Activated T-cell treated with anti-CD3 and anti-CD28 coated beads, Interleukin-2, amount 50 U/mL, for 48 hours (primary cell): ENCODE measurements at places on chromosomes 7 and 10.

- no peak for DNase-seq
These were observed 1.5 kb downstream of the SLC29A3 start for GRCh38 chr10:71320592-71320991.

GRCh38 chr7:156560075-156560474 lies 80.5 kb upstream of the RNF32 start:
- no peak for DNase-seq

DNA sequence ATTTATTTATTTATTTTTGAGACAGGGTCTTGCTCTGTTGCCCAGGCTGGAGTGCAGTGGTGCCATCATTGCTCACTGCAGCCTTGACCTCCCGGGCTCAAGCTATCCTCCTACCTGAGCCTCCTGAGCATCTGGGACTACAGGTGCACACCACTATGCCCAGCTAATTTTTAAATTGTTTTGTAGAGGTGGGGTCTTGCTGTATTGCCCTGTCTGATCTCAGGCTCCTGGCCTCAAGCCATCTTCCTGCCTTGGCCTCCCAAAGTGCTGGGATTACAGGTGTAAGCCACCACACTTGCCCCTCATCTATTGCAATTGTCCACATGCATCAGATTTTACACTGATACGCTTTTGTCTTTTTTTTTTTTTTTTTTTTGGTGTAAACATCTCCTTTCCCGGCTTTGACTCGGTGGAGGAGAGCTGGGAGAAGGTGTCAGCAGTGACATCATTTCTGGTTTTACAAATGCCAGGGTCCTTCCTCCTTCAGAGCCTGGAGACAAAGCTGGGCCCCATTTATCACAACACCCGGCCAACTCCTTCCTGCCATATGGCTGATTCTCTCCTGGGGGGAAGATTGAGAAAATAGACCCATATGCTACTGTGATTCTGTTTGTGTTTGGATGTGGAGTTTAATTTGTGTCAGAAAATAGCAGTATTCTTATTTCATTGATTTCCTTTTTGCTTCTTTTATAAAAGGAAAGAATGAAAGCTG lies 61.3 kb downstream of the GALNT17 start:
- DNase-seq, result no peak

- peak; percentile 41 for DNase-seq
These were observed 221.7 kb downstream of the KLF6 start for GRCh38 chr10:3563298-3563697.

- no peak for DNase-seq
These were observed 60.8 kb downstream of the GDI2 start for GRCh38 chr10:5752301-5752871.

- no peak for DNase-seq
These were observed 5.3 kb upstream of the KCNIP2 start for GRCh38 chr10:101848894-101849351.

GRCh38 chr7:36896418-36896817 lies 172.1 kb upstream of the AOAH start:
- no peak for DNase-seq

- no peak for DNase-seq
These were observed 357.1 kb downstream of the PCLO start for GRCh38 chr7:82805527-82805960.

- DNase-seq, result peak; percentile 38
These were observed 7.8 kb upstream of the BHLHA15 start for GRCh38 chr7:98203261-98203963.

DNA sequence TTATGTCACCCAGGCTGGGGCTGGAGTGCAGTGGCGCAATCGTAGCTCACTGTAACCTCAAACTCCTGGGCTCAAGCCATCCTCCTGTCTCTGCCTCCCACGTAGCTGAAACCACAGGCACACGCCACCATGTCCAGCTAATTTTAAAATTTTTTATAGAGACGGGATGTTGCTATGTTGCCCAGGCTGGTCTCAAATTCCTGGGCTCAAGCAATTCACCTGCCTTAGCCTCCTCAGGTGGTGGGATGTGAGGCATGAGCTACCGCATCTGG lies 123.2 kb upstream of the PARD3 start:
- no peak for DNase-seq

DNA sequence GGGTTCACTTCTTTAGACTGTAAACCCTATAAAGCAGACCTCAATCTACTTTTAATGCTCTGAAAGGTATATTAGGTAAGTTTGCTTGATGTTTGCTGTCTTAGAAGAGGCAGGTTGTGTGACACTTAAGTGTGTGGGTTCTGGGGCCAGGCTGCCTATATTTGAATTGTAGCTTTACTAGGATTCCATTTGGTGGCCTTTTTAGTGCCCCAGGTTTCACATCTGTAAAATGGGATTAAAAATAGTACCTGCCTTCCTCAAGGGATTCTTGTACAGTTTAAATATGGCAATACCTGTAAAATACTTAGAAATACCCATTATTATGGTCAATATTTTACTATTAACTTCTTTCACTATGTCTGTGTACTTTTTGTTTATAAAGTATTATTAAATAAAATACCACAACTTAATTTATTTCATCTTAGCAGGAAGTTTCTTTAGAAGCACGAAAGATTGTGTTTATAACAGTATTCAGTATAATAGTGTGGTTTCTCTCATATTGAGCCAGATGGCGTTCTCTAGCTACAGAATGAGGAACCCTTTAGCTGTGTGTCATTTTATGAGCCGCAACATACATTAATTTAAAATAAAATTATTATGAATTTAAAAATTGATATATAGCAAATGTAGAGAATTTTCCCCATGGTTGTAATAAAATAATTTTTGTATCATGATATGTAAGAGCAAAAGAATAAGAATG lies 94.2 kb downstream of the CDK14 start:
- no peak for DNase-seq

GRCh38 chr10:103495321-103495720 lies 1.8 kb downstream of the NEURL1 start:
- DNase-seq, result no peak

GRCh38 chr10:69630651-69631400 lies 779 bp downstream of the FAM241B start:
- DNase-seq, result no peak

GRCh38 chr7:86485827-86486226 lies 157.9 kb upstream of the GRM3 start:
- no peak for DNase-seq

GRCh38 chr7:106064771-106065574 lies 47.1 kb downstream of the SYPL1 start:
- no peak for DNase-seq

GRCh38 chr10:43259213-43259991 lies 7.5 kb downstream of the RASGEF1A start:
- DNase-seq, result no peak

DNA sequence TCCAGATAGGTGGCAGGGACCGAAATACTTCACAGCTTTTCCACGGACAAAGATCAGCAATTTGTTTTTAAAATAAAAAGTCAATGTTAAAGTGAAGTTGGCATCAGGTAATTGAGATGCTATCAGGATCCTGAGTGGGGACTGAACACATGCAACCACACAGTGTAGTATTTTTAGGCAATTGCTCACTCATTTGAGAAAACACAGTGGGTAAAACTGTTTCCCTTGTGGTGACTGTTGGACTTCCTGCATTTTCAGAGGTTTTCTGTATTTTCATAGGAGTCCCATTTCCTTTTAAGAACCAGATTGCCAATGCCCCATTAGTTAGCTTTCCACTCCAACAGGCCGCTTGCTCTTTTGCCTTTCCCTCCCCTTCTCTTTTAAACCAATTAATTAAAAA lies 159.5 kb upstream of the ZNF32 start:
- no peak for DNase-seq

DNA sequence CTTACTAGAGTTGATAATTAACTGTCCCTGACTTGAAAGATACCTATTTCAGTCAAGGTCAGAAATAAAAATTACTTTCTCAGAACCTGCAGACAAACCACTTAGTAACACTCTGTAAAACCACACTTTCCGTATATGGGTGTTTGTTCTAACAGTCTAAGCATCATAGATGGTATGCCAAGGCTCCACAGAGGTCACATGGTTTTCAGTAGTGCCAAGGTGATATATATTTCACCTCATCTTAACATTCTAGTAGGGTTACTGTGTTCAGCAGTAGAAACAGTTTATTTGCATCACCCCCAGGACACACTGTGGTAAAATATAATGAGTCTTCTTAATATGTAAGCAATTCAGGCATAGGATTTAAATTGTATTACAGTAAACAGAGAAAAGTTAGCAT lies 61.5 kb downstream of the KCND2 start:
- DNase-seq, result no peak

GRCh38 chr10:65544756-65545155 lies 1381.1 kb upstream of the LRRTM3 start:
- no peak for DNase-seq

DNA sequence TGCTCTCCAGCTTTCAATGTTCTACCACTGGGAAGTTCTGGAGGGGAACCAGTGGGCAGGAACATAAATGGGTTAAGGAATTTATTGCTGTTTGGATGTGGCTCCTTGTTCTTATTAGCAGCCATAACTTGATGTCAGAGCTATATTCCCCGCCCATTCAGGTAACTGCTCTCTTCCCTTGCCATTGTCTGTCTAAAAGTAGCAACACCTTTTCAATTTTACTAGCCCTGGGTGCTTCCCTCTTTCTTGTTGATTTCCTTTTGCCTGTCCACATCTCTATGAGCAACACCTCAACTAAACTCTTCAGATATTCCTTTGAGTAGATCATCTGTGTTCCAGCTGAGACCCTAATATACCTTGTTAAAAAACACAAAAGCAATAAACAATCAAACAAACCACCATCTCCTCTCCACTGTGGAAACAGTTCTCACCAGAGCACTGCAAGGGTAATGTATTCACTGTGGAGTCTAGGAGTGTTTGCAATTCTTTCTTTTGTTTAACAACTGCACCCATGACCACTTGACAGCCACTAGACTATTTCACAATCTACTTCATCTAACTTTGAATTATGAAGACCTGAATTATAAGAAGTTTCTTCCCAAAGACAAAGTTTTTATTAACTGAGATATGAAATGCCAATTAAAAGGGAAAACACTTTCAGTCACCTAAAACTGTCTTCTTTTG lies 436.7 kb downstream of the IPMK start:
- DNase-seq, result no peak

GRCh38 chr10:24792638-24793037 lies 69.0 kb upstream of the ARHGAP21 start:
- DNase-seq, result no peak

DNA sequence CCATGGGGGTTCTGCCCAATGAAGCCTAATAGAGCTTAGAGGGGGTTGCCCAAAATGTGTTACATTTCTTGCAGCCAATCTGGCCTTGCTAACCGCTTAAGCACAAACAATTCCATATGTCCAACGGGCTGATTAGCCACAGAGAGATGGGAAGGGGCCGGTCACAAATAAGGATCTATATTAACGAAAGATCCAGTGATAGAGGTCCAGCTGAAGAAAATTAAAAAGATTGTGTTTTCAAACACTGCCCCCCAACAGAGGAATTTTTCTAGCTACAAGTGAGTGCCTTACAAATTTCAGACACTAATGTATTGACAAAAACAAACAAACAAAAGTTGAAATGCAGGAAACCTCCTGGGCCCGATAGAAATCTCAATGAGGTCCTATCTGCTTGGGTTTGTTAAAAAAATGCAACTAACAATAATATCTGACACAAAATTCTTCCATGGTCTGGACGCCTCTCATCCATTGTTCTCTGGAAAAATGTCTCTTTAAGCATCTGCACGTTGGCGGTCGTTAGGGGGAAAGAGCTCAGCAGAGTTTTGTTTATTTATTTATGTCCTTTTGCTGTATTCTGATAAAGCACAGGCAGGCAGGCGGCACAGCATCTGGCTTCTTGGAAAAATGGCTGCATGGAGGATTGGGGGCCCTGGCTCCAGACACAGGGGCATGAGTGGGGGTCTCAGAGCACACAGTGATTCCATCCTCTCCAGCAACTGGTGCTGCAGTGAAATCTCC lies 402.0 kb downstream of the RPS24 start:
- no peak for DNase-seq

DNA sequence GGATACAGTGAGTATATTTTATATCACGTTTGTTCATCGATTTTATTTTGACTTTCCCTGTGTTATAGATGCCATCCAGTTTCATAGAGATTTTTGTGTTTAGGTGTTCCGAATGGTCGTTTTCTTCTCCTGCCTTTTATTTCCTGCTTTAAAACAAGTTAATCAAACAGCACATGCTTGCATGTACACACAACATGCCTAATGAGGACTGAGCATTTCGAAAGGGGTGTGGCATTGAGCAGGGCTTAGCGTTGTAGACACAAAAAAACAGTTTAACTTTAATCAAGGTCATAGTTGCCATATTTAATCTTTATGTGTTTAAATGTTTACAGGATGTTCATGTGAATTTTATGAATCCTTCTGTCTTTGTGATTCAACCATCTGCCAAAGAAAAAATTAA lies 430.5 kb upstream of the GALNT17 start:
- DNase-seq, result no peak

GRCh38 chr10:59517341-59517899 lies 155.1 kb upstream of the FAM13C start:
- no peak for DNase-seq

DNA sequence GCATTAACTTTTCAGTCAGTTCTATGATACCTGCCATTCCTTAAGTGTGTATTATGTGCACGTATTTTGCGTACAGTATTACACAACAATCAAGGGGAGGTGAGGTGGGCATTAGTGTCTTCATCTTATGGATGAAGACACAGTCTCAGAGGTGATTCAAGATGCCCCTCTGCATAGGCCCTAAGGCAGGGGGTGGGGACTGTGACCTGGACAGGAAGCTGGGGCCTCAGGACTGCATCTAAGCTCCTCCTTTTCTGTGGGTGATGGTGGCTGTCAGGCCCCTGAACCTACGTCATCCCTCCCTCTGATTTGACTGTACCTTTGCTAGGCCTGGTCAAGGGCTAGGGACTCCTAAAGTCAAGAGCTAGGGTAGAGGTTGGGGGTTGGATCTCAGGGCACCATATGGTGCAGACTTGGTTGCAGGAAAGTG lies 38.9 kb downstream of the HK1 start:
- peak; percentile 57 for DNase-seq

DNA sequence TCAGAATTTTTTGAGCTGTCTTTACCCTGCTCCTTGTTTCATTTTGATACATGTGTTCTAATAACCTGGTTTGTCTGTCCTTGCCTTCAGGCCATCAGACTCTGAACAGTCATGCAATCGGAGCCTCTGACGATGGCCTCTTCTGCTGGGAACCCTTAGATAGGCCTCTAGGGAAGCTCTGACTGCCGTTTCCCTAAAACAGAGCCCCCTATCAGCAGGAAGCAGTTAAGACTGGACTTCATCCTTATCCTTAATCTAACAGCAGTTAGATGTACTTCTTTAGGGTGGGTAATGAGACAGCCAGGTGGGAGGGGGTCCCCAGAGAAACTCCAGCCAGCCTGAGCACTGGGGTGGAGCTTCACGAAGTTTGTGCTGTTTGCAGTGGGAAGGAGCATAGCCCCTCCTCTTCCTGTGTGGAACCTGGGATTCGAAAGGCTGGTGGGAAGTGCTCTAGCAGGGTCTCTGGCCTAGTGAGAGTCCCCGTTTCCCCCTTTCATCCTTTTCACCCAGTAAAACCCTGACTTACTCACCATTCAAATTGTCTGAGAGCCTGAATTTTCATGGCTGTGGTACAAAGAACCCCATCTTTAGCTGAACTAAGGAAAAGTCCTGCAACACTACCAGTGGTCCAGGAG lies 28.4 kb upstream of the SORCS3 start:
- no peak for DNase-seq

- DNase-seq, result no peak
These were observed 554.4 kb downstream of the PTPRN2 start for GRCh38 chr7:158033196-158033595.

- DNase-seq, result no peak
These were observed 223.7 kb upstream of the MKLN1 start for GRCh38 chr7:131103997-131104396.
